ENCODE measurements at places on chromosomes 7 and 10.

GRCh38 chr7:140899883-140900282 lies 24.8 kb downstream of the BRAF start:
- DNase-seq = no peak

GRCh38 chr7:81669476-81670105 lies 100.3 kb downstream of the HGF start:
- DNase-seq = no peak

GRCh38 chr10:126842836-126843235 lies 62.4 kb upstream of the DOCK1 start:
- no peak for DNase-seq

- no peak for DNase-seq
Observed at GRCh38 chr10:52071814-52072213, 242.3 kb upstream of the DKK1 start.

DNA sequence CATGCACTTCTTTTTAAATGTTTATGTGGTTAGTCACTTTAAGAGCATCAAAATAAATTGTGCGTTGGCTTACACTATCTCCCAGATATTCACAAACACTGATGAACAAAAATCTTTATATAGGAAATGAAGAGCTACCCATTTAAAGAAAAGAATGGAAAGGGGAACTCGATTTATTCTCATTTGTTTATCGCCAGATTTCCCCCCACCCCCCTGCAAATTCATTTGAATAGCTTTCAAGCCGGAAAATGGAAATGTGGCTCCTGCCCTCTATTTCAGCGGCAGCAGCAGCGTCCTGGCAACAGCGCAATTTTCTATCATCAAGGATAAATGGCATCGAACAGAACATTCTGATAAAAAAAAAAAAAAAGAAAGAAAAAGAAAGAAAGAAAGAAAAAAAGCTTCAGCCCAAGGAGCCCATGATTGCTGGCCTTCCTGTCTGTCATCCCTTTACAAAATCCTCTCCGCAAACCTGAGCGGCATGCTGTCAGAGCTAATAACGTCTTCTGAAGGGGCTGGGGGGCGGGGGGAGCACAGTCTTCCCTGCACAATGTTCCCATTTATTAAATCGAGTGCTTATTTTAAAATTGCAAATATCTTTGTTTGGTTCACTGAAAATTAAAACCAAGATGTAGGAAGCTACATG lies 13.7 kb upstream of the DLX6 start:
- DNase-seq = no peak

DNA sequence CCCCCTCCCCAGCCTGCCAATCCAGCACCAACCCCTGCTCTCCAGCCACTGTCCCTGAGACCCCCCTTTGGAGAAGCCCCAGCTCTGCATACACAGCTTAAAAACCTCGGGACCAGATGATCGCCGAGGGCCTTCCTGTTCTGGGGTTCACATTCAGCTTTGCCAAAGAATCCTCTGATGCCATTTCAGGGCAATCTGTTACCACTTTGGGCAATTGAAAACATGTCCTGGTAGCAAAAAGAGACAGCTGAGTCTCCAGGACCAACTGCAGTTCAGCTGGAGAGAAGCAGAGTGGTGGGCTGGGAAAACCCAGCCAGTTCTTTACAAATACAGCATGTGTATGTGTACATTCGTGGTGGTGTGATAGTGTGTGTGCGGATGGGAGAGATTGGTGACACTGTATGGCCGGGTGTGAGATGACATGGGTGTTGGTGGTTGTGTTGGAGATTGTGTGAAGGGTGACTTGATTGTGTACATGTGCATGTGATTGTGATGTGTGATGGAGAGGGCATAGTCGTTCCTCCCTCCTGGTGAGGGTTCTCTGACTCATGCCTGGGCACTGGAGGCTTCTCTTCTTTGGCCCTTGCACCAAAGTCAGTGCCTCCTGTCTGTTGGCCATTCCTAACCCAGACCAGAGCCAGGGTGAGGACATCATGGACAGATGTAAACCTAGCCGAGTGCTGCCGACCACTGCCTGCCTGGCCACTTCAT lies 48.5 kb upstream of the AQP1 start:
- DNase-seq = no peak

DNA sequence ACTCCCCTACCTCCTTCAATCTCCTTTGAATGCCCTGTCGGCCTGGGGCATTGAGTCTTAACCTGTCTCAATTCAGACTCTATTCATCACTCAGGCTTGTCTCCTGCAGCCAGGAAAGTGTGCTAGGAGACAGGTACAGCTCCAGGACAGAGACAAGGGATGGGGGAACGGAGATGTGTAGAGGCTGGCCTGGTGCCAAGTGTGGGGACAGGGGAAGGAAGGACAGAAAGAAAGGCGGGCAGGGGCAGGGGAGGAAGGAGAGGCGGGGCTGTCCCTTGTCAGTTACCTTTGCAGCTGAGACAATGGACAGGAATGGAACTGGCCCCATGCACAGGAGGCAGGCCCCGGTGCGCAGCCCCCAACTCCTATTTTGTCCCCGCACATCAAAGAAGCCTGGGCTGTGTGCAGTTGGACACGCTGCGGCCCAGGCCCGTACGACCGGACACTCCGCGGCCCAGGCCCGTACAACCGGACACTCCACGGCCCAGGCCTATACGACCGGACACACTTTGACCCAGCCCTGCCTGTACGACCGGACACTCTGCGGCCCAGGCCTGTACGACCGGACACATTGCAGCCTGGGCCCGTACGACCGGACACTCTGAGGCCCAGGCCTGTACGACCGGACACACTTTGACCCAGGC lies 36.9 kb downstream of the CHST15 start:
- DNase-seq = no peak

DNA sequence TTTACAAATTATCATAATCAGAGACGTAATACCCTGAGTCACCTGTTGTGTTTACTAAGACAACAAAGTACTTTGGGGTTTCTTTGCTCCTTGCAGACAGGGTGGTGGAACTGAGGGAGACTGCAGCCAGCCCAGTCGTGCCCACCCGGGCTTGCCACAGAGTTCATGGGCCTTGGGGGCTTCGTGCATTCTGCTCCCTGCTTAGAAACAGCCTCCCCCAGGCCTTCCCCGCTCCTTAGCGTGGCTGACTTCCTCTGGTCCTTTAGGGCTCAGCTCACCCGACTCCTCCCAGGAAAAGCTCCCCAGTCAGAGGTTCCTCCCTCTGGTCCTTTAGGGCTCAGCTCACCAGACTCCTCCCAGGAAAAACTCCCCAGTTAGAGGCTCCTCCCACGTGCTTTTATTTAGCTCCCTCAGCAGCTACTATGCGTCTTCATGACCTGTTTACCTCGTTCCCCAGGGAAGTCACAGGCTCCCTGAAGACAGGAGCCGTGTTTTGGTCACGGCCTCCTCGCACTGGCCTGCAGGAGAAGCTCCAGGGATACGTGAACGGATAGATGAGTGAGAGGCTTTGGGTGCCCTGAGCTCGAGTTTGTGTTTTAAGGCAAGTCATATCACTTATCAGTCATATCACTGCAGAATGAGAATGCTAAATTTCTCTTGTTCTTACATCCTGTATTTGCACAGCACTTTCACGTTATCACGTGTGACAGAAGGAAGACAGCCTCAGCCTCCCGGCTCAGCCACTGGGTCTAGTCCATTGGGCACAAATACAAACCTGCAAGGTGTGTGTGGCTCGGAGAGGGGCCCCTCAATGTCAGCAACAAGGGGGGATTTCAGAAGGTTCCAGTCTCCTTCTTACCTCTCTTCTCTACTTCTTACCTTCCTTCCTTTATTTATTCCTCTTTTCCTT lies 52.7 kb upstream of the VIPR2 start:
- no peak for DNase-seq

GRCh38 chr7:87318741-87319140 lies 26.7 kb upstream of the CROT start:
- no peak for DNase-seq

GRCh38 chr10:94992811-94993210 lies 54.4 kb downstream of the CYP2C9 start:
- no peak for DNase-seq

- DNase-seq = no peak
Observed at GRCh38 chr10:48459270-48460150, 145.4 kb downstream of the ARHGAP22 start.

DNA sequence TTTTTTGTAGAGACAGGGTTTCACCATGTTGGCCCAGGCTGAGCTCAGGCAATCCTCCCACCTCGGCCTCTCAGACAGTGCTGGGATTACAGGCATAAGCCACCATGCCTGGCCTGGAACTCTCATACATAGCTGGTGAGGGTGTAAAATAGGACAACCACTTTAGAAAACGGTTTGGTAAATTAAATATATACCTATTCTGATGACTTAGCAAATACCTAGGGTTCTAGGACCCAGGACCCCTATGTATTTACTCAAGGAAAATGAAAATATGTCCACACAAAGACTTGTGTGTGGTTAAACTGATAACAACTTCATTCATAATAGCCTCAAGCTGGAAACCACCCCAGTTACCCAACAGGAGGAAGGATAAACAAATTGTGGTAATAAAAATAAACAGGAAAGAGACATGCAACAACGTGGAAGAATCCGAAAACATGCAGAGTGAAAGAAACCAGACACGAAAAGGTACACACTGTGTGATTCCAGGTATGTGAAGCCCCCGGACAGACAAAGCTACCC lies 52.7 kb downstream of the CARD11 start:
- DNase-seq = no peak

- no peak for DNase-seq
Observed at GRCh38 chr10:102381983-102382382, 13.5 kb upstream of the NFKB2 start.

DNA sequence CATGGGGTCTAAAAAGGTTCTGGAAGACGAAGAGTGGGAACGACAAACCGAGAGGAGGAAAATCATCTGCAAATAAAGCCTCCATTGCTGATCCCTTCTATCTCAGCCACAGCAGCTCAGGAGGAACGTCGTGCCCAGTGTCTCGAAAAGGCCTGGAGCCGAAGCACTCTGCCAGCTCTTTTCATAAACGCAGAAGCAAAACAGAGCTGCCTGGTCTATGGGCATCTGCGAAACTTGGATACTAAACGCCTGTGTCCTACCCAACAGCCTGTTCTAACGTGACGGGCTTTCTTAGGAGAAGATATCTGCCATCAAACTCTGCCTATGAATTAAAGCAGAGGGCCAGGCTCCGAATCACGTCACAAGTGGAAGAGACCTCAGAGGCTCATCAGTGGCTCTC lies 68.7 kb downstream of the GNA12 start:
- DNase-seq = no peak

GRCh38 chr10:113422371-113422770 lies 130.5 kb upstream of the HABP2 start:
- DNase-seq = no peak

- DNase-seq = peak; percentile 38
Observed at GRCh38 chr10:114544045-114544659, 113.9 kb downstream of the ABLIM1 start.

DNA sequence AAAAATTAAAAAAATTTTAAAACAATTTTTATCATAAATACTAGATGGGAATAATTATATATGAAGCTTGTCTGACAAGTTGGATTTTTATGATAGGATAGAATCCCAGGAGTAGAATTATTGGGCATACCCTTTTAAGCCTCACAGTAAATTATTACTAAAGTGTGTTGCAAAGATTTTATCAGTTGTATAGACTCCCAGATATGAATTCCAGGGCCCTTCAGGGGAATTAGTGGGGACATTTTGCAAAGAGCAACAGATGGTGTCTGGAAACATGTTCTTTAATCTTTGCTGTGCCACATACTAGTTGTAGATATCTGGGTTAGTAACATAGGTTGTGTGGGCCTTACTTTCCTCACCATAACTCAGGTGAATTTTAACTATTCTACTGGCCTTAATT lies 28.7 kb downstream of the ZEB1 start:
- DNase-seq = no peak

GRCh38 chr10:92729886-92730285 lies 40.1 kb downstream of the HHEX start:
- DNase-seq = no peak

DNA sequence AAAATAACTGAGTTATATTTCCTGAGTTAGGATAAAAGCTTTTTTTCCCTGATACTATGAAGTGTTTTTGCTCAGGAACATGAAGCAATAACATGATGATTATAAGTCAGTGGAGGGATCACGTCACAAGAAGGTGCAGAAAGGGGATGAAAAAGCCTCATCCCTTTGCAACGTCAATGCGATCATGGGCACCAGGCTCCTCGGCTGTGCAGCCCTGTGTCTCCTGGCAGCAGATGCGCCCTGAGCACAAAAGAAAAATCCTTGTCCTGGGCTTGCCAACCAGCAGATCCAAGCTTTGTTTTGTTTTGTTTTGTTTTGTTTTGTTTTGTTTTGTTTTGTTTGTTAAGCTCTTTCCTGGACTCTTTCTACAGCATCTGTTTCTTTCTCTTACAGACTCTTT lies 103.5 kb upstream of the PRSS1 start:
- no peak for DNase-seq

DNA sequence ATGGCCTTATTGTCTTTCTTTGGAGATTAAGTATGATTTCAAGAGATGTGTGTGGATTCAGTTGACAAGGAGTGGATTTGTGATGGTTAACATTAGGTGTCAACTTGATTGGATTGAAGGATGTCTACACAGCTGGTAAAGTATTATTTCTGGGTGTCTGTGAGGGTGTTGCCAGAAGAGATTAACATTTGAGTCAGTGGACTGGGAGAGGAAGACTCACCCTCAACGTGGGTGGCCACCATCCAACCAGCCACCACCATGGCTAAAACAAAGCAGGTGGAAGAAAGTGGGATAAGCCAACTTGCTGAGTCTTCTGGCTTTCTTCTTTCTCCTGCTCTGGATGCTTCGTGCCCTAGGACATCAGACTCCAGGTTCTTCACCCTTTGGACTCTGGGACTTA lies 76.1 kb downstream of the GPR37 start:
- no peak for DNase-seq

- no peak for DNase-seq
Observed at GRCh38 chr7:107996072-107996882, 6.7 kb downstream of the LAMB1 start.

DNA sequence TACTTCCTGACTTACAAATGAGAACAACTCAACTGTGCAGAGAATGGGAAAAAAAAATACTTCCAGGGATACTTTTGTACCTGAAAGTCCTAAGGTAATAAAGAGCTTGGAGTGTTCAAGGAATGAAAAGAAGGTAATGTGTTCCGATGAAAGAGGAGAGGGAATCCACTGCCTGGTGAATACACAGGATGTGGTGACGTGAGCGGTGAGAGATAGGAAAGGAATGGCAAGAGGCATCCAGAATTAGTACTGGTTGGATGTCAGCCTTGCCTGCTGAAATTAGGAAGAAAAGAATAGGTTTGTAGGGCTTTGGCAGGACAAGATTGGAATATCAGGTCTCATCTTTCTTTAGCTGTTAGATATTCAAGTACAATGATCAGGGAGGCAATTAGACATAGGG lies 347.7 kb downstream of the POM121L12 start:
- DNase-seq = no peak

DNA sequence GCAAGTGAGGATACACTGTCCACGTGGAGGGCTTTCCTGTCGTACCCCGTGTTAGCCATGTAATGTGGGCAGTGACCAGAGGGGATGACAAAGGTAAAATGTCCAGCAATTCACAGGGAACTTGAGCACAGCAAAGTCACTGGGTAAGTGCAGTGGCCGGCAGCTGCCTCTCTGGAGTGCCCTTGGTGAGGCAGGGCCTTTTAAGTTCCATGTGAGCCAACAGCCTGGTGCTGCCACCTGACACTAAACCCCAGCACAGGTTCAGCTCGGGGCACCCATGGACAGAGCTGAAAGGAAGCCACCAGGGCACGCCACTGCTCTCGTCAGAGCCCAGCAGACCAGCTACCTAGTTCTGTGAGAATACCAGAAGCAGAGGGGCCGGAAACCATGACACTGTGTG lies 168.3 kb downstream of the PRKAG2 start:
- no peak for DNase-seq

GRCh38 chr10:62047960-62048383 lies 146.5 kb downstream of the ARID5B start:
- DNase-seq = peak; percentile 46

GRCh38 chr7:47724335-47724982 lies 142.5 kb upstream of the TNS3 start:
- no peak for DNase-seq

Data from activated CD4-positive, alpha-beta T cell treated with anti-CD3 and anti-CD28 coated beads, Interleukin-2, amount 50 U/mL, for 4 hours (primary cell).